ENCODE measurements at places on chromosomes 2 and 18. TPM values are rescaled to one million over a fixed set of nuclear protein-coding genes. Genes with fewer than 3 reads are reported as not detected.

GRCh38 chr2:29064346-29064715, 10.0 kb downstream of the PCARE start:
- DNase-seq = no peak

The CNGA3 gene
- not detected for total RNA-seq

DNA sequence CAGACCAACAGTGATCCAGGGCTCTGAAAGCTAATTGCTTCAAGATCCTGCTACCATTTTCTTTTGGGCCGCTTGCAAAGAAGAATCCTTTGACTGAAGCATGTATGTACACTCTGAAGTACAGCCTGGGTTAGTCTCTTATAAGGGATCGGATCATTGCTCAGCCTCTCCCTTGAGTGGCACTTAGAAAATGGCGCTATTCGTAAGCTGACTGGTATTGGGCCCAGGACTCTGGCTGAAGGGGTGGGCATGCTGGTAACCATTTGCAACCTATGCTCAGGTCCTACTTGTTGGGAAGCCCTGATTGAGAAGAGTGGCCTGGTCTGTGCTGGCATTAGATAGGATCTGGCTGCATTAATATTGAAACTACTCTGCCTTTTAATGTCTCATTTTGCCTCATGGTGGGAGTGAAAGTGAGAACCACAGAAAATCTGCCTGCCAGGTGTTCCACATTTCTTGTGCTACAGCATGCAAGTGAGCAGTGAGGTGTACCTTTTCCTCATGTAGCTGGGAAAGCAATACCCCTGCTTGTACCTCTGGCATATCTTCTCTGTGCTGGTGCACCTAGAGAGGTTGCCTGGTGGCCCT, 661 bp upstream of the MGAT5 start:
- no peak for DNase-seq

DNA sequence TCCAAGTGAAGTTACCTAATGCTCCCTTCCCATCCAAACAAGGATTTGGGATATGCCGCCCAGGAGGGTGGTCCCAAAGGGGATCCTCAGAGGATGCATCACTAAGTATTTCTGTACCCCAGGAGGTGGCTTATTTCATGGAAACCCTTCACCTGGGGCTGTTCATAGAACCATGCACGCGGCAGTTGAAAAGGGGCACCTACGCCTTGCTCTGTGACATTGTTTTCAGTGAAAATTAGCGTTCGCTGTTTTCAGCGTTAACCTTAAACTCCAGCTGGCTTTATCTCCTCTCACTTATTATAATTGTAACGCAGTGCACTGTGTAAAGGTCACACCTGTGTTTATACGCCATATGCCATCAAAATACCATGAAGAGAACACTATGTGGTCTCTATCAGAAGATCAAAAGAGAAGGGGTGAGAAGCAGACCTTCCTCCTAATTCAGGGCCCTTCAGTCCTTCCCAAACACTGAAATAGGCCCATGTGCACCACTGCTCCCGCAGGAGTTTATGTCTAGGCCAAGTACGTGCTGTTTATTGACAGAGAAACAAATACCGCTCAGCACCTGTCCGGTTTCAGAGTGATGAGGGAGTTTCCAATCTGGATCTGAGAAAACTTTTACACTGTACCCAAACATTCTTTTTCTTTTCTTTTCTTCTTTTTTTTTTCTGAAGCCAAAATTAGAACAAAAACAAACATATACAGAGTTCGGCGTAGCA, 162.1 kb downstream of the BCL2 start:
- no peak for DNase-seq

The NLRC4 gene
- total RNA-seq = not detected

- DNase-seq = peak; percentile 60
These were observed 50.8 kb downstream of the WIPF1 start for GRCh38 chr2:174546519-174547506.

The FTCDNL1 gene
- 0.25 TPM for total RNA-seq

DNA sequence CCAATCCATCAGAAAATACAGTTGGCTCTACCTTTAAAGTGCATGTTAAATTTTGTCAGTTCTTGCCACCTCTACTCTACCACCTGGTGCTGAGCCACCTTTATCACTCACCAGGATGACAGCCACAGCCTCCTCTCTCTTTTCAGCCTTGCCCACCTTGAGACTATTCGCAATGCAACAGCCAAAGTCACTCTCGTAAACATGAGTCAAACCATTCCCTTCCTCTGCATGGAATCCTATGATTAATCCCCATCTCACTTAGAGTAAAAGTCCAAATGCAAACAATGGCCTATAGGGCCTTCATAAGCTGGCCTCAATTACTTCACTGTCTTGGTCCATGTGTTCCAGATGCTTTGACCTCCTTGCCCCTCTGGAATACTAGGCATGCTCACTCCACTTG, 5.8 kb upstream of the OSBPL6 start:
- peak; percentile 27 for DNase-seq

- no peak for DNase-seq
These were observed 20.6 kb downstream of the FN1 start for GRCh38 chr2:215415218-215415617.

GRCh38 chr2:174694196-174694878, 69.9 kb downstream of the CHRNA1 start:
- DNase-seq = peak; percentile 27

The SERPINB12 gene
- total RNA-seq = not detected

The GRP gene
- not detected for total RNA-seq

The AQP12B gene
- not detected for total RNA-seq
